ENCODE measurements at places on chromosomes 3 and 15.

DNA sequence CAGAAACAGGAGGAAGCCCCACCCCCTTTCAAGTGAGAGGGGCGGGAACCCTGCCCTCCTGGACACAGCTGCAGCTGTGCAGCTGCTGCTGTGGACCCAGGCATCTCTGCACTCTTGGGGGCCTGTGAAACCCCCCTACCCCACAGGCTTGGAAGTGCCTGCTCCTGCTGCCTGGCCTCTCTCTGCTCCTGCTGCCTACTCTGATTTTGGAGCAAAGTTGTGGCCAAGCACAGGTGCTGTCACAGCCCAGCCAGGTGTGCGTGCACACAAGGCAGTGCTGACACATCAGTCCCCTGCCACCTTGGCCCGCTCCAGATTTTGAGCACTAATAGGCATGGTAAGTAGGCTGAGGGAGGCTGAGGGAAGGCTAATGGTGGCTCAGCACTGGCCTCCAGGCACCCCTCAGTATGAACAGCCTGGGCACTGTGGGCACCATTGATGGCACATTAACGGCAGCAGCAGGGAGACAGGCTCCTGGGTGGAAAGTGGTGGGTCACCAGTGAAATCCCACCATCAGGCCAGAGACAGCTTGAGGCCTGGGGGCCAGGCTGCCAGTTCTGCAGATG is 890.9 kb downstream of the GBE1 start:
- no peak for ATAC-seq

GRCh38 chr3:109363634-109364033 is 26.3 kb upstream of the DPPA4 start:
- no peak for ATAC-seq

GRCh38 chr3:53688989-53689388 is 157.2 kb downstream of the CHDH start:
- peak; percentile 28 for ATAC-seq

DNA sequence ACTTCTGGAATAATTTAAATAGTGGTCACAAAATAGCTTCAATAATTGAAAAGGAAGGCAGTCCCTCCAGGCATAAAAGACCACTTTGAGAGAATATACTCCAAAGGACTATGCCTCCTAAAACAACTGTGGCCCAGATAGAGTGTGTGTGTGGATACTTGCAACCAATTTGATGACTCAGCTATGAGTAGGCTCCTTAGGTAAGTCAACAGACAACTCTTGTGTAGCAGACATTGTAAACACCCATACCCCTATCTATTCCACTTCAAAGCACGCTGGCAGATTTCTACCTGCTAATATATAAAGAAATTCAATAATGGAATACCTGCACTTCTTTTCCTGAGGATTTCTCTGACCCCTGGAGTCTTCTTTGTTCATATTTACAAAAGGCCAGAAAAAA is 254.5 kb downstream of the NEK10 start:
- no peak for ATAC-seq

- ATAC-seq = no peak
Observed at GRCh38 chr15:68499620-68500312, 67.8 kb upstream of the ITGA11 start.

DNA sequence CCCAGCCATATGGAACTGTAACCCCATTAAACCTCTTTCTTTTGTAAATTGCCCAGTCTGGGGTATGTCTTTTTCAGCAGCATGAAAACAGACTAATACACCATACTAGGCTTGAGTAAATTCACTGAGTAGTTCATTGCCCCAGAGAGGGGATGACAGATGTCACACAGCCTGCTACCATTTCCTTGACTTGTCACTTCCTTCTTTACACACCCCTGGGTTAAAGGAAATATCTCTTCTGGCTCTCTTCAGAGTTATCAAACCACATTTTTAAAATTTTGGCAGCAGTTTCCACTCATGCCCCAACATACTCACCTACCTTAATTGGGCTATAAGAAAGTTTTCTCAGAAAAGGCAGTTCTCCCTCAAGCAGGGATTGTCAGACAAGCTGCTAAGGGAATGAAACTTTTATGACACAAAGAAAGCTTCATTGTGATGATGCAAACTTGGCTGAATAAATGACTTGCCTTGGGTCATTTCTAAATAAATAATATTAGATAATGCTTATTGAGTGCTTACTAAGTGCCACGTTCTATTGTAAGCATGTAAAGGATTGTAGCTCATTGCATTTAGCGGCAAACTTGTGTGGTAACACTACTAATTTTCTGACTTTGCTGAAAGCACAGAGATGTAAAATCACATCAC is 68.0 kb upstream of the RBMS3 start:
- no peak for ATAC-seq

DNA sequence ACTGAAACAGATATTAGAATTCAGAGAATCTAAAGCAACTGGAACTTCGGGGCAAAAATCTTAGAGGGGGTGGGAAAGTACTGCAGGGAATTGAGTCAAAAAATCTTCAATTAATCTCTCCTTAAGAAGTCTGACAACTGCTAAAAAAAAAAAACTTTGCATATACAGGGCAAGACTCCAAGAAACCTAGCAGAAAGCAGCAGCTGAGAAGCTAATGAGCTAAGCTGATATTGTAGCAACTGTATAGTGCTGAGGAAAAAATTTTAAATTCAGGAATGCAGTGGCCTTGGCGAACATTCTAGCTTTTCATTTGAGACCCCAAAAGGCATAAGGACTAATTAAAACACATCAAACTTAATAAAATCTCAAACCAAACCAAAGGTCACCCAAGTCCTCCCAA is 113.6 kb downstream of the SCAPER start:
- ATAC-seq = no peak

- no peak for ATAC-seq
Observed at GRCh38 chr3:61030469-61031035, 220.7 kb downstream of the FHIT start.

DNA sequence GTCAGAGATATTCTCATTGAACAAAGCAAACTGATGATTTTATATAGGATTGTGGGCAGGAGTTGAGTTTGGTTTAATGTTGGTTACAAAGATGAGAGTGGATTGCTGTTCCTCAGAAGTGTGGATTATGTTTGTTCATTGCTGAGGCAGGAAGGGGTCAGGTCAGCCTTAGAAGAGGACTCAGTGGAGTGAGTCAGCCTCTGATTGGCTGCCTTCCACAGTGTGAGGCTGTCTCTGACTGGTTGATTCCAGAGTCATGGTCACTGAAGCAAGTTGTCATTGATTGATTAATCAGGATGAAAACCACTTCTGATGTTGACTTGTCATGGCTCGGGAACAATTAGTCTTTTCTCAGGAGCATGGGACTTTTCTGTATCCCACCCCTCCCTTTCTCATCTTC is 36.2 kb downstream of the KBTBD12 start:
- ATAC-seq = no peak

- ATAC-seq = no peak
Observed at GRCh38 chr15:66180531-66181097, 72.9 kb downstream of the MEGF11 start.

DNA sequence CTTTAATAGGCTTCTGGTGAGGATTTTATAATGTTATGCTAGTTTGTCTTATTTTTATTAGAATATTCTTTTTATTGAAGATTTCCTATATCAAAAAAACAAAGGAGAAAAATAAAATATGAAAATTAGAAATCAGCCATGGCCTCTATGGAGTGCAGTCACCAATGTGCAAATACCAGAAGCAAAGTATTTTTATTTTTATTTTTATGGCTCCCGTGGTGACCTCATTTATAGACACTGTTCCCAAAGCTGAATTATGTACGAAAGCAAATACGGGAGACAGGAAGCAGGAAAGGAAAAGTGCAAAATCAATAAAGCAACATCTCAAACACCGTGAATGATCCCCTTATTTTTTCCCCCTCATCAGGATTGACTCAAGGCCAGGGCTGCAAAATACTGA is 35.1 kb downstream of the DAZL start:
- ATAC-seq = no peak

- ATAC-seq = no peak
Observed at GRCh38 chr15:45802140-45802539, 167.3 kb downstream of the SQOR start.

- ATAC-seq = no peak
Observed at GRCh38 chr3:126512916-126513650, 4.5 kb downstream of the UROC1 start.

- ATAC-seq = no peak
Observed at GRCh38 chr3:122235147-122235546, 51.7 kb downstream of the CASR start.

DNA sequence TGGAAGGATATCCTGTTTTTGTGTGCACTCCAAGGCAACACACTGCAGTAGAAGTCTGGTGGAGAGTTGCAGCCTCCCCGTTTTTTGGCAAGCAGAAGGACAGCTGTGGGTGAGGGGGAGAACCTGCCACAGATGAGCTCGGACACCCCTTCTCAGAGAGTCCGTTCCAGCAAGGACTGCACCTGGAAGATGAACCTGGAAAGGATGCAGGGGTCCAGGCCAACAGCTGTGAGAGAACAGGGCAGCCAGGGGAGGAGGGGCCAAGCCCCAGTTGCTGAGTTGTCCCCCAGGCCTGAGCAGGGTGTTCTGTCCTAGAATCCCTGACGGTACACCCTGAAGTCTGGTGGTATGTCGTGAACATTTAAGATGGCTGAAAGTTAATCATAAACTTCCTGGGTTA is 30.2 kb downstream of the ZXDC start:
- no peak for ATAC-seq

GRCh38 chr3:197599089-197599765 is 43.5 kb upstream of the BDH1 start:
- peak; percentile 92 for ATAC-seq

DNA sequence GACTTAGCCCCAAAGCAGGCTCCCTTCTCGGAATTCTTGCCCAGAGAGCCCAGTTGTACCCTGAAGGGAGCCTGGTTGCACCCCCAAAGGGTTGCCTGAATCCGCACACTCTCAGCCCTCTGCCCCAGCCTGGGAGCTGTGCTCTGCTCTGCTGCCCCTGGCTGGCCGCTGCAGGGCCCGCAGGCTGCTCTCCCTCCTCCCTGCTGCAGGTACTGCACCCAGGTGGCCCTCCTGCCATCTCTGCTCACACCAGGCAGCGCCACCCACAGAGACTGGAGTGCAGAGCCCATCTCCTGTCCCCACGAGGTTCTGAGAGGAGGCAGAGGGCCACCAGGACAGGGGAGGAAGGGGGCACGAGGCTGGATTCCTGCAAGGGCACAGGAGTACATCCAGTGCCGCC is 134.2 kb upstream of the NSMCE3 start:
- ATAC-seq = no peak

- ATAC-seq = no peak
Observed at GRCh38 chr3:134576426-134576825, 74.4 kb downstream of the KY start.

DNA sequence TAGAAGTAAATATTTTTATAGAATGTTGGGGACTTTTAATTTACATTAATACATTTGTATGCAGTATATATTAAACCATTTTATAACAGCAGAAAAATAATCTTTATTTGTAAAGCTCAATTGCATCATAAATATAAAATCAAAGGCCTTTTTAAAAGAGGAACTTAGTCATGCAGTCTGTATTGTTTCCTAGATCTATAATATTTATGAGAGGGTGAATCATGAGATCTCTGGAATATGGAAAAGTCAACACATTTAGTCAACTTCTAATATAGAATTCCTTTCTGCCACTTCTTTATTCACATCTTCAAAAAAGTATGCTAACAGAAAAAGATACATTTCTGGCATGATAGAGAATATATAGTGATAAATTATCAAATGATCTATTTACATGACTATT is 410.3 kb upstream of the ZNF385D start:
- no peak for ATAC-seq

DNA sequence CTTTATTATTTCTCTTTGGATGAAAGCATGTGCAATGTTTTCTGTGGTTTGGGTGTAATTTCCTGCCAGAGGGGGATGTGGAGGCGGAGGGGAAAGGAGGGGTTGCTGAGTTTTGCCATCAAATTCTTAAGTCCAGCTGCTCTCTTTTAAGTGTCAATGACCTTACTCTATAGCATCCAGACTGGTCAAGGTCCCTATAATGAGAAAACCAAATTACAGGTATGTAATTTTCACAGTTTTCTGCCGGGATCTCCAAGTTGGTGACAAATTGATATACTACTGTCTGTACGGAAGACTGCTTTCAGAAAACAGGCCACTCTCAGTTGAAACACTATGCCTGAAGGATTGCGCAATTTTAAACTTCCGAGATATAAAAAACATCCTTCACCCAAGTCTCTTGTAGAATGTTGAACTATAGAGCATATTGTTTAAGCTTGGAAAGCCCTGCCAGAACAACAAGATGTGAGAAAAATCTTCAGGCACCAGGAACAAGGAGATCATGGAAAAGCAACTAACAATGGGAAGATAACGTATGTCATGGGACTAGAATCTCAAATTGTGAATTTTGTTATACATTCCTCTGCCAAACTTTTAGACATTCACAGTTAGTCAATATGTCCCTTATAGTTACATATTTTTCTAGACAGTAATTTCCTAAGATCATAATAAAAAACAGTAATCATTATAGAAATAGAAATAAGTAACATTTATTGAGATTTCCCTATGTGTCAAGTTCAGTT is 300.7 kb upstream of the SATB1 start:
- no peak for ATAC-seq

GRCh38 chr3:139534455-139534812 is 5.1 kb downstream of the RBP1 start:
- no peak for ATAC-seq

DNA sequence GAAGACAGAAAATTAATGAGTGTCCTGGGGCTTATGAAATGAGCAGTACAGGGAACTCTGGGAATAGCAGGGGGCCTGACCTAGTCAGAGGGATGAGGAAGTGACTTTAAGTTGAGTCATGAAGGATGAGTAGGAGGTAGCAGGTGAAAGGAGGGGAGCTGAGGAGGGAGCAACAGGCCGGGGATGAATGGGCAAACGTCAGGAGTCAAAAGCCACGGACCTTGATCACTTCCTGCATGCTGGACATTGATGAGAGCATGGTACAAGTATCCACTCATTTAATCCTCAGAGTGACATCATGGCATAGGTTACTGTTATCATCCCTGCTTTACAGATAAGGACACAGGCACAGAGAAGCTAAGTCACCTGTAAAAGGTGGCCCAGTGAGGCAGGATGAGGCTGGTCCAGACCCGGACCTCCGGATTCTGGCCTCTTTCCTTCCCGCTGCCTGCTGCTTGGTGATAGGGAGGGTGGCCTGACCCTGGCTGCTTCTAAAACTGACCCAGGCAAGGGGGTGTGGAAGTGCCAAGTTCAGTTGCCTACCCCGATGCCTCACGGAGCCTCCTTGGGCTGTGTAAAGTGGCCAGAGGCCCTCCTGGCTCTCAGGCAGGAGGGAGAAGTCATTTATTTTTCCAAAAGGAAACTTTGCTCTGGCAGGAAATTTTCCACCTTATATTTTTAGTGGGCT is 7.6 kb downstream of the CORO2B start:
- peak; percentile 14 for ATAC-seq

- ATAC-seq = no peak
Observed at GRCh38 chr3:170480111-170480510, 61.4 kb downstream of the CLDN11 start.

All from stimulated activated memory B cell treated with anti-CD40 and anti-IgM and Interleukin-4, amounts not matched to agents 10 μg/mL and 1 μg/mL and 100 μg/mL, for 72 hours (primary cell).